ENCODE measurements at places on chromosomes 5 and 9.

- DNase-seq, result no peak
These were observed 17.5 kb downstream of the IRF1 start for GRCh38 chr5:132473019-132473531.

DNA sequence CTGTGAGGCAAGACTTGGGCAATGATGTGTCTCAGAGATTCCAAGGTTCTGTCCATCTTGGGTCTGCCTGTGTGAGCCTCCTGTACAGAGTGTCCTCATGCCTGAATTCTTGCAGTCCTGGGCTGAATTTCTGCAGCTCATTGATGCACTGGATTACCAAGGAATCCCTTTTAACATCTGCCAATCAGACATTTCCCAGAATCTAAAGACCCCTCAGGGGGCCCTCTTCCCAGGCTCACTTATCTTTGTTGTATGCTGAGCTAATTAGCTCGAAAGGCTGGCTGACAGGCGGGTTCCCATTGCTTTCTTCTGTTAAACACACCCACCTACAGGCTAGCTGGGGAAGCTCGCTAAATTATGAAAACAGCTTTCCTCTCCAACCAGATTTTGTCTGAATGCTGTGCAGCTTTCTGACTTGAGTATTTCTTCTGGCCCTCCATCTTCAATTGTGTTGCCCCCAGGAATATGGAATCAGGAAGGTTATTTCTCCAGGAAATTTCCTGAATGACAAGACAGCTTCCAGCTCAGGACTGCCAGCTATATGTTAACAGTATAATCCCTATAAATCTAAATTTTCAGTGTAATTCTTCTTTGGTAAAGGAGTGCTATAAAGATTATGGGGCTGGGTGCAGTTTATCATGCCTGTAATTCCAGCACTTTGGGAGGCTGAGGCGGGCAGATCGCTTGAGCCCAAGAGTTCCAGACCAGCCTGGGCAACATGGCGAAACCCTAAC lies at the start of gene LIX1:
TSS of gene LIX1 (minus strand) at position 91 of the 734 bp plus-strand sequence. CDS start at position 56, 35 bp downstream.
- DNase-seq, result no peak

- no peak for DNase-seq
These were observed 82.9 kb downstream of the RAPGEF1 start for GRCh38 chr9:131657037-131657377.

DNA sequence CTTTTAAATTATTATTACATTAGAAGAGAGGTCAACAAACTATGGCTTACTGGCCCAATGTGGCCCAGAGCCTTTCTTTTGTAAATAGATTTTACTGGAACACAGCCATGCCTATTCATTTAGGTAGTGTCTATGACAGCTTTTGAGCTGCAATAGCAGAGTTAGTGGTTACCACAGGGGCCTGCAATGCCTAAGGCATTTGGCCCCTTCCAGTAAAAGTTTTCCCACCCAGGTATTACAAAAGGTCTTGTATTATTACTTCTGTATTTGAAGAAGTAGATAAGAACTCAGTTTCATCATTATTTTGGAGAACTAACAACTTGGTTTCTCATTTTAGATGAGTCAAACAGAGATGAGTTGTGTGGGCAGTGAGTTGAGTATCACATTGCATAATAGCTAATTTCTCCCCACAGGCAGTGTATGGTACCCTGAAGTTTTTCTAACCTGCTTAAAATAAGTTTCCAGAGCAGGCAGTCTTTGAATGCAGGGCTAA lies 9.5 kb downstream of the MTRR start:
- no peak for DNase-seq

DNA sequence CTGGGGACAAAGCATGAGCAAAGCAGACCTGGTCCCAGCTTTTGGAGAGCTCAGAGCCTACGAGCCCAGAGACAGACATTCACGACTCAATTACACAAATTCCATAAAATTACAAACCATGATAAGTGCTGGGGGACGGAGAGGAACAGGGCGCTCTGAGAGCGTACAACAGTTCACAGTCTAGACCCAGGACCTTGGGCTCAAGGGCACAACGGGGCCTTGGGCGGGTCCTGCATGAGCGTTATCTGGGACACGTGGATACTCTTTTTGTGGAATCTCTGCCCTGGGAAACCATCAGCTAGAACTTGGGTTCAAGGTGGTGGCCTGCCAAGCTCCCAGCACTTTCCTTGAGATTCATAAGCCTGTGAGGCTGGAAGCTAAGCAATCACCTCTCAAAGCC lies 9.4 kb upstream of the ANXA6 start:
- DNase-seq, result no peak

DNA sequence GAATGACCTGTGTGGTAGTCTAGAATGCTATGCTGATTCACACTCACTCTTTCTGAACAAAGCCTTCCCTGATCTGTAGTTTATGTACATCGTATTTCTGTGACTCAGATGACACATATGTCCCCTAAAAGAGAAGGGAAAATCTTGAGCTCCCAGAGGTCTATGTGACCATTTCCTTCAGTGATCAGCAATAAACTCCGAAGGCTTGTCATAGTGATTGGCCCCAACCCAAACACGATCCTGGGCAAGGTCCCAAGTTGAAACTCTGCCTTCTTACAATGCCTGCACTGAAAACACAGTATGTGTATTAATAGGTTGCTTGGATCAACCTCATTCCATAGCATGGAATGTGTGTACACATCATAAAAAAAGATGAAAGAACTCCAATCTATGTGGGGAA lies 685.8 kb downstream of the MAT2B start:
- no peak for DNase-seq

- DNase-seq, result no peak
These were observed 203.9 kb upstream of the CDH9 start for GRCh38 chr5:27242258-27242626.

GRCh38 chr5:156594406-156594805 lies 255.7 kb upstream of the PPP1R2B start:
- DNase-seq, result no peak

GRCh38 chr5:174849426-174849825 lies 125.0 kb downstream of the MSX2 start:
- no peak for DNase-seq

Data from BJ (cell line).